Stimulated activated CD4-positive, alpha-beta T cell treated with anti-CD3 and anti-CD28 coated beads, Interleukin-15, amount 100 ng/mL, for 48 hours (primary cell): ENCODE measurements at places on chromosomes 4 and X.

DNA sequence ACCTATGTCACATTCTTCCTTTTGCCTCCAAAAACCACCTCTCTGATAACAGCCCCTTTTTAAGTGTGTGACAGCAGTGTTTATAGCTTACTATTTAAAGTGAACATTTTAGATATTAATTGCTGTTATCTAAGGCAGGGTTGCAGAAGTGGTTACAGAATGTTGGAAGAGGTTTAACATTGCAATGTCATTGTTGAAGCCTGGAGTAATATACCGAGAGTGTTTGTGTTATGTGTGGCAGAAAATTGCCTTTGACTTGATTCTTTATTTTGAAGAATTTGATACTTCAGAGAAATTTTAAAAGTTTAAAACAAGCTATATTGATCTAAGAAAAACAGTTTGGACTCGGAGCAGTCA is 37.1 kb downstream of the SMARCAD1 start:
- no peak for DNase-seq

DNA sequence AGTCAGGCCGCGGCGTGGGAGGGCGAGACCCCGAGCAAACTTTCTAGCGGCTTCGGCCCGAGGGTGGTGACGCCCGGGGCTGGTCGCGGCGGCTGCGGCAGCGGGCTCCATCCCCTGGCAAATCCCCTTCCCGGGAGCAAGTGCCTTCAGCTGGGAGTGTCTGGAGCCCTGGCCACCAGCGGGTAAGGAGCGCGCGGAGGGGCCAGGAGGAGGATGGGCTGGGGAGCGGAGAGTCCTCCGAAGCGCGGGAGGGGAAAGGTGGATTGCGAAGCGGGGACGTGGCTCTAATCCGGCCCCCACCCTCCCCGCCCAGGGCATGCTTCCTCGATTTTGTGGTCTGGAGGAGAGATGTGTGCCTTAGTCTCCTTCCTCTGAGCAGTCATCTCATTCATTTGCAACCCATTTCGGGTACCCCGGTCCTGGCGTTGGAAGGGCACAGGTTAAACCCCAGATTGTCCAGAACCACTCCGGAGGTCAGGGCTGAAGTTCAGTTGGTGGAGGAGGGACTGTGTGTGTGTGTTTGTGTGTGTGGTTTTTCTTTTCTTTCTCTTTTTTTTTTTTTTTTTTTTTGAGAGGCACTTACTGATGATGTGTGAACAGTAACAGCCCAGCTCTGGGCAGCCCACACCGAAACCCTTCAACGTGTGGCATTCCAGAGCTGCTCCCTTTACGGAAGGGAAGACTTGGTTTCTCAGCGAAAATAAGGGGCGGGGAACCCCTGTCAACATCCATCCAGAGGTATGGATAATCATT is 516 bp downstream of the SGMS2 start:
- DNase-seq, result no peak

DNA sequence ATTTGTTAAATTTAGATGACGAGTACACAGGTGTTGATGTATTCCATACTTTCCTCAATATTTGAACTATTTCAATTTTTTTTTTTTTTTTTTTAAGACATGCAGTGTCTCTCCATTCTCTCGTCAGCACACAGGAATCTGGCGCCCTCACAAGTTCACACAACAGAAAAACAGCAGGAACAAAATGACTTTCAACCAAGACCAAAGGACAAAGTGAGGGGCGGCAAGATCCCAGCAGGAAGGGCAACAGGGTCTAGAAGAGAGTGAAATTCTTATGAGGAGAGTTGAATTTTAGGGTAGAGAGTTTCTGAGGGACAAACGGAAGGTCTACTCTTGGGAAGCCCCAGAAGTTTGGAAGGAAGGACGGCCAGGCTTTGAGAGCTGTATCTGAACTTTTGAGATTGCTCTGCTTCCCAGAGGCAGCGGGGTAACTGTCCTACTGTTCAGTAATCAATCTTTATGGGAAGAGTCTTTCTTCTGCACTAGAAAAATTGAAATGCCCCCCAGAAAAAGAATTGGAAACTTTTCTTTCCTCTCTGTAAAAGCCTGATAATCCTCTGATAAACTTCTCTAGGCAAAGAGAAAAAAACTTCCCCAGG is 760.2 kb downstream of the RAB28 start:
- no peak for DNase-seq

DNA sequence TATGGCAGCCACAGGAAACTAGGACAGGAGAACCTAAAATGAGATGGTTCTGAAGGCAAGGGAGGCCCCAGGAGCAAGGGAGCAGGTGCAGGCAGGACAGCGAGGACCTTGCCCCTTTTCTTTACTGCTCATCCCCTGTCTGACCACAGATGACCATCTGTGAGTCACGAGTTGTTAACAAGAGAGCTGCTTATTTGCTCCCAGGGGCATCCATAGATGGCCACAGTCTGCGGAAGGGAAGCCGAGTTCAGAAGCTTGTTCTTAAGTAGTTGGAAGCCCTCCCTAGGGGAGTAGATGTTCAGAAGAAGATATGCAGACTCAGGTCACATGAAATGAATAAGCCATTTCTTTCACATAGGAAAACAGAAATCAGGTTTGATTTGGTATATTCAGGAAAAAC is 69.4 kb downstream of the EVC2 start:
- DNase-seq, result no peak

- DNase-seq, result no peak
These were observed 543.1 kb downstream of the GBA3 start for GRCh38 chr4:23235628-23236390.

DNA sequence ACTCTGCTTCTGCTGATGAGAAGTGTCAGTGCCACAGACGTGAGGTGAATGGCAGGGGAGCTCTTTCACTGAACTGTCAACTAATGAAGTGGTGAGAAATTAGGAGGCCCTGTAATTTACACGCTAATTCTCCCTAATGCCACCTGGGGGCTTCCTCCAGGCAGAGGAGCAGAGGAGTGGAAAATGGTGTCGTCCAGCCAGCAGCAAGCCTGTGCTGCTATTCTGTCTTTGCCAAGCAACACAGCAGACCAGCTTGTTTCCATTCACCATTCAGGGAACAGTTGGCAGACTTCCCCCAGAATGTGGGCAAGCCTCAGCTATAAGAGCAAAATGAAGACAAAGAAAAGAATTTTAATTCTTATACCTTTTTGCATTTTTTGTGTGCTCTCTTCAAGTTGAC is 245.2 kb upstream of the TET2 start:
- DNase-seq, result no peak

- DNase-seq, result no peak
These were observed 42.8 kb upstream of the HPF1 start for GRCh38 chr4:169800541-169800940.

- DNase-seq, result no peak
These were observed 23.3 kb upstream of the MTM1 start for GRCh38 chrX:150544835-150545770.

DNA sequence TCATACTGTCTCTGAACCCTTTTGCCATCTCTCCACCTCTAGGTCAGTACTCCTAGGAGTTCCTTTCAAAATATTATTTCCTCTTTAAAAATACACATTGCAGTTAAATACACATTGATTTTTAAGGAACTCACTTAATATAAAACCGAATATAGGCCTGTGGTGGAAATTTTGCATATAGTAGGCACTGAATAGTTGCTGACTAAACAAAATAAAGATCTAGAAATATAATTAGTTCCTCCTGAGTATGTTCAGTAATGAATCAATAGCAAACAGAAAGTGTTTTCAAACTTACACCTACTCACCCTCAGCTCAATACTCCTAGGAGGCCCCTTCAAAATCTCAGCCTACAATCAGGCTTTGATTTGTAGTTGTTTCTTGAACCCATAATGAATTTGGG is 61.5 kb downstream of the IGSF1 start:
- no peak for DNase-seq

- DNase-seq, result no peak
These were observed 3.9 kb downstream of the TMEM33 start for GRCh38 chr4:41939016-41939626.

DNA sequence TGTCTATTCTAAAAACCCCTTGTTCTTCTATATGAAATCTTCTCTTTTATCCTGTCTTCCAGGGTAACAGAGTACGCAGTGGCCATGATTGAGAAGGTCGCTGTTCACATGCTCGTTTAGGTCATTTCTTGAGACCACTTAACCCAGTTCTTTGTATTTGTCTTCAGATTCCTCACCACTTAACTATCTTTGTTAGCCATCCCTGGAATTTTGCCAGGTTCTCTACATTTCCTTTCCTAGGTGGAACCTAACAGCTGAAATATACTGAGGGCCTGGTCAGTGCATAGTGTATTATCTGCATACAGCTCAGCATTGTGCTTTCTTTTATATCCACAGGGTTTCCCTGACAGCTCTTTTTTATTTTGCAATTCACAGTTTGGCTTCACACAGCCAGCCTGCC is 148.9 kb upstream of the GALNT7 start:
- DNase-seq, result no peak

GRCh38 chr4:107213880-107214279 is 177.8 kb upstream of the DKK2 start:
- no peak for DNase-seq

DNA sequence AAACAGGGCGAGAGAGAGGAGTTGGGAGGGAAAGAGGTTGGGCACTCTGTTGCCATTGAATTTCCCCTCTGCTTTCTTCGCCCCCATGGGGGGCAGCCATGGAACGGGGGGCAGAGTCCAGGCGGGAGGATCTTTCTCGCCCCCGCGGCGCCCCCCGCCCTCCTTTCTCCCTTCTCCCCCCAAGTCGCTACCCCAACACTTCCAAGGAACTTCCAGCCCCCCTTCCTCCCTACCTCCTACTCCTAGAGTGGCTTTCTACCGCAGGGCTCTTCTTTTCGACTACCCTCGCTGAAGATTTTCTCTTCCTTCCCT is 594 bp upstream of the STAG2 start:
- DNase-seq, result no peak

- DNase-seq, result no peak
These were observed 181.8 kb downstream of the PTTG2 start for GRCh38 chr4:38141808-38142500.

GRCh38 chr4:42151568-42152506 is 618 bp downstream of the BEND4 start:
- DNase-seq, result peak; percentile 8

GRCh38 chr4:136106753-136107152 is 1425.5 kb downstream of the PCDH18 start:
- DNase-seq, result no peak

- no peak for DNase-seq
These were observed 105.9 kb downstream of the SHROOM4 start for GRCh38 chrX:50707955-50708699.

DNA sequence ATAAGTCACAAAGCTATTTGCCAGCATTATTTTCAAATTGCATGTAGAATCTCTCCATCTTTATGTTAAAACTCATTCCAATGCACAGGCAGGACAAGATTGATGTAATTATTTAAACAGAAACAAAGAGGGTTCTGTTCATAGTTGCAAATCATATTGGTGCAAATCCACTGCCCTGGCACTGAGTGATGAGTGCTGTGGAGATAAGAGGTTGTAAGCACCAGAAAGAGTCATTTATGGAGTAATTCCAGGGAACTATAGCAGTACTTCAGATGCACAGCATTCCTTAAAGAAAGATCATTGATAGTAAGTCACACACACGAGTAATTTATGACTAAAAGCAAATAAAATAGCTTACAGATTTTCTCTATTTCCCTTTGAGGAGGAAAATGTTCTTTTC is 337.7 kb upstream of the CTSO start:
- DNase-seq, result no peak

DNA sequence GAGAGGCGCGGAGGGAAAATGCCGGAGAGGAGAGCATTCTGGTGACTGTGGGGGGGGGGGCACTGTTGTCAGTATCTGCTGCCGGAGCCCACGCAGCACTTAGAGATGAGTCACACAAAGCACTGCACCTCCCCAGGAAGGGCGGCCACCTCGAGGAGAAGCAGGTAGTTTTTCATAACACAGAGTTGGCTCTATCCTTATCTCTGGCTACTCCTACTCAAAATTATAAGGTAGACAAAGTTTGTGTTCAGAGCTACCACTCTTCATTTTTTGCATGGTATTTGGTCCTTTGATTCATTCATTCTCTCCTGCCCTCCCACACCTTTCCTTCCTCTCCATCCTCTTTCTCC is 76.2 kb upstream of the SCOC start:
- no peak for DNase-seq

DNA sequence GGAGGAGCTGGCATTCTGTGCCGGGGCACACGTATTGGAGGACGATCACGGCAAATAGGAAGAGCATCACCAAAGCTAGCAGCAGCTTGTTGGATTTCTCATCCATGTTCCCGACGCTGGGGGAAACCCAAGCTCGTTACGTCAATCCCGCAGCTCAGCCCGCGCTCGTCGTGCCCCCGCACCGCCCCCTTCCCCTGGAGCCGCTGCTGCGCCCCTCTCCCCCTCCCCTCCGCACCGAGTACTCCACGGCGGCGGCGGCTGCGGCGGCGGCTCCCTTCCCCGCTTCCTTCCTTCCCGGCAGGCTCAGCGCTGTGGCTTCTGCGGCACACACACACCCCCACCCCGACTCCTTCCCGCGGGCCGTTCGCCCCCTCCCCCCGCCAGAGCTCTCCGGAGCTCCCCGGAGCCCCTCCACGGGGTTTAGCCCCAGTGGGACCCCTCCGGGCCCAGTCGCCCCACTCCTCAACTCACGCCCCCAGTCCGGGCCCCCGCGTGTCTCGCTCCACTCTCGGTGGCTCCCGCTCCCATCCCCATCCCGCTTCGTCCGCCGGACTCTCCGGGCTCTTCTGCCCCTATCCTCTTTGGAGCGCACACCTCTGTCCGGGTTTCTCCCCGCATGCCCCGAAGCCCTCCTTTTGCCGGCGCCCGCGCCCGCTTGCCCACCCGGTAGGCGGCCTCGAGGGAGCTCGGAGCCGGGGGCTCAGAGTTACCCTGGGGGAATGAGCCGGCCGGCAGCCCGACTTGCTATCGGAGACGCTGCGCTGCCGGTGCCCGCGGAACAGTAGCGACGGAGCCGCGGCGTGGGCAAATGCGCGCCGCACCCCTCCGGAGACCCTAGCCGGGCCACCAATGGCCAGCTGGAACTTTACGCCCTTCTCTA is 978 bp downstream of the HS6ST2 start:
- no peak for DNase-seq

DNA sequence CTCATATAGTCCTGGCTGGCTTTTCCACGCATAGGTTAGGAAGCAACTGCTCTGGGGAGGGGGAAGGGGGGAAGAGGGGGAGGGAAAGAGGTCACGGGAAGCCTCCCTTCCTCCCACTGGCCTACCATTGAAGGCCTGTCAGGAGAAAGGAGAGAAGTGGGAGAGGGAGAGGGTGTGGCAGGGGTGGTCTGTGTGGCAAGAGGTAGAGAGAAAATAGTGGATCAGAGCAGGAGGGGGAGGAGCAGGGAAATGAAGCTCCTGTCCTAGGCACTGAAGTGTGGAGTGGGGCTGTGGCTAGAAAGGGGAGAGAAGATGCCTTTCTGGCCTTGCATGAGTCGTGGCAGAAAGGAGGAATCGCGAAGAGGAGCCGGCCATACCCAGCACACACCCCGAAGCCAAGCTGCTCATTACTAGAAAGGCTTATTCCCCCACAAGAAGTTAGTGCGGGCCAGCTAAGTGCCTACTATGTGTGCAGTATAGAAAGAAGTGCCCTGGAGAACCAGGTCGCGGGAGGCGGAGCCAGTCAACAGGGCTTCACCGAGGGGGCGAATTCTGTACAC is 1.1 kb upstream of the TMEM164 start:
- DNase-seq, result no peak

- DNase-seq, result no peak
These were observed 164.6 kb downstream of the ARAP2 start for GRCh38 chr4:36079666-36080065.

- DNase-seq, result no peak
These were observed 102.8 kb downstream of the KDM6A start for GRCh38 chrX:44975666-44976263.
